T-cell (primary cell): ENCODE measurements at places on chromosomes 2 and 18. TPM values are rescaled to one million over a fixed set of nuclear protein-coding genes. Genes with fewer than 3 reads are reported as not detected.

Gene GPAT2
- 3.3 TPM for total RNA-seq

Gene OTX1
- total RNA-seq, result not detected

Gene ABCG5
- total RNA-seq, result not detected

Gene TNP1
- total RNA-seq, result not detected

Gene SERPINB2
- total RNA-seq, result not detected

Gene IL36B
- total RNA-seq, result not detected

Gene UGT1A3
- total RNA-seq, result not detected

Gene CHST9
- total RNA-seq, result not detected

Gene MBOAT2
- total RNA-seq, result 1.3 TPM

Gene IL1RL2
- total RNA-seq, result not detected

Gene COL4A3
- total RNA-seq, result 0.38 TPM

Gene PLCD4
- total RNA-seq, result 0.38 TPM

Gene COPS9
- total RNA-seq, result 96.2 TPM

Gene UPP2
- not detected for total RNA-seq

Gene AGFG1
- 58.0 TPM for total RNA-seq

Gene ACKR3
- 5.9 TPM for total RNA-seq

Gene TSPYL6
- not detected for total RNA-seq

Gene ZC3H6
- total RNA-seq, result 25.9 TPM

Gene ZNF385B
- total RNA-seq, result not detected

Gene SERPINB3
- total RNA-seq, result not detected

Gene ZNF396
- 1.8 TPM for total RNA-seq

Gene SERPINB4
- total RNA-seq, result not detected

Gene FAP
- not detected for total RNA-seq

Gene TMSB10
- 1,689 TPM for total RNA-seq

Gene HTR2B
- not detected for total RNA-seq

Gene ARHGAP25
- total RNA-seq, result 134 TPM

Gene SAG
- total RNA-seq, result not detected

Gene TXNDC2
- total RNA-seq, result not detected

Gene LGALSL
- 0.21 TPM for total RNA-seq

Gene UGT1A8
- not detected for total RNA-seq

Gene MOCOS
- total RNA-seq, result 0.16 TPM

Gene BOLL
- total RNA-seq, result not detected

Gene LYPD6B
- total RNA-seq, result not detected

Gene HTRA2
- total RNA-seq, result 45.2 TPM

Gene EPHA4
- total RNA-seq, result 73.5 TPM
